ELF-1 (cell line): ENCODE measurements at places on chromosomes 1 and 21.

- DNase-seq, result no peak
Observed at GRCh38 chr1:159707472-159708260, 6.7 kb downstream of the CRP start.

DNA sequence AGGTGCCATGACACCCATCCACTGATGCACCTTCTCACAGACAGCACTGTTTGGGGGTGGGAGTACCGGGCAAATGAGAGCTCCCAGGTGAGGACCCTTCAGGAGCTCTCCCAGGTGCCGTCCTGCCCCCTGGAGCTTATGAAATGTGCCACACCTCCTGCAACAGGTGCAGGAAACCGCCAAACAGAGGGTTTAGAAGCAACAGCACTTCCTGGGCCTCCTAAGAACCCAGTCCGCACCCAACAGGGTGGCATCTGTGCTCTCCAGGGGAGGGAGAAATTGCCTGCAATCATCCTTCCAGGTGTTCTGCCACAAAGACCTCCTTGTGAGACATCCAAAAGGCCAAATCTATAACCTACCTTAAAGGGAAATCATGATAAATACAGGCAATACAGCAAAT is 87.7 kb upstream of the ATP1B1 start:
- DNase-seq, result no peak

DNA sequence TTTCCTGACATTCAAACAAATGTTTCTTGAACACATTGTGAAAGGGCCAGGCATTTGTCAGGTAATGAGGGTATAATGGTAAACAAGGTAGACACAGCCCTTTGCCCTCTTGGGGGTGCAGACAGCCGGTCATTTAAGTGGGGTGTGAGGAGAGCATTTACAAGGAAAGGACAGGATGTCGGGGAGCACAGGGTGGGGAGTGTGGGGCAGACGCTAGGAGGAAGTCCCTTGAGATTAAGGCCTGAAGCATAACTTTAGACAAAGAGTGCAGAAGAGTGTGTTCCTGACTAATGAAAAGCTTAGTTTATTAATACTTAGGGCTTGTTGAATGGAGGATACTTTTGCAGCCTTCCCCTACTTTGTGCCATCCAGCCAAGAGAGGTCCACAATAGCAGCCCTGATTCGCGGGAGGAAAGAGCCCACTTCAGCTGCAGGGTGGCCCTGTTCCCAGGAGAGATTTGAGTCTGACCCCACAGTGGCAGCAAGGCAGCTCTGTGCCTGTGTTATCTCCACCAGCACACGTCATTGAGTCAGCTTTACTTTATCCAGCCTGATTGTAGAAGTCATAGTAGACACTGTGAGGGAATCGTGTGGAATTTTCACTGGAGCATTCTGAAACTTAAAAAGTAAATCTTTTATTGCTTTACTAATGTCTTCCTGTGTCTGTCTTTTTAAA is 35.1 kb downstream of the MPZL1 start:
- DNase-seq, result peak; percentile 18

GRCh38 chr1:59008599-59009347 is 224.9 kb upstream of the JUN start:
- DNase-seq, result peak; percentile 40

- no peak for DNase-seq
Observed at GRCh38 chr21:22258821-22259220, 1260.6 kb downstream of the NCAM2 start.

DNA sequence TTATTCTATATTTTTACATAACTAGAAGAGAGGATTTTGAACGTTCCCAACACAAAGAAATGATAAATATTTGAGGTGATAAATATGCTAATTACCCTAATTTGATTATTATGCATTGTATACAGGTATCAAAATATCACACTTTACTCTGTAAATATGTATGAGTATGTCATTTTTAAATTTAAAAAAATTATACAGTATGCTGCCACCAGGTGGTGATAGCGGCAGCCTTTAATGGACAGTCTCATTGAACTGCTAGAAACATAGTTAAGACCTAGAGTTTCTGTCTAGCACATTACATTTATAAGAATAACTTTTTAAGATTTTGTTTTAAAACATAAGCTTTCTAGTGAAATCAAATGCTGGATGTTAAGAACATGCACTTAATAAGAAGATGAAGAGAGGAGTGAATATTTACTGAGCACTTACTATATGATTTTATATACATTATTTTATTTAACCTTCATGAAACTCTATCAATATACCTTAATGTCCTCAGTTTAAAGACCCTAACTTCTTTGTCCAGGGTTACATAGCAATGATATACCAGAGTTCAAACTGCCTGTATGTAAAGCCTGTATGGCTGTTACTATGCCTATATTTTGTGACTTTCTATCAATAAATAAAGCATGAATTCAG is 207.1 kb downstream of the NUF2 start:
- DNase-seq, result no peak

DNA sequence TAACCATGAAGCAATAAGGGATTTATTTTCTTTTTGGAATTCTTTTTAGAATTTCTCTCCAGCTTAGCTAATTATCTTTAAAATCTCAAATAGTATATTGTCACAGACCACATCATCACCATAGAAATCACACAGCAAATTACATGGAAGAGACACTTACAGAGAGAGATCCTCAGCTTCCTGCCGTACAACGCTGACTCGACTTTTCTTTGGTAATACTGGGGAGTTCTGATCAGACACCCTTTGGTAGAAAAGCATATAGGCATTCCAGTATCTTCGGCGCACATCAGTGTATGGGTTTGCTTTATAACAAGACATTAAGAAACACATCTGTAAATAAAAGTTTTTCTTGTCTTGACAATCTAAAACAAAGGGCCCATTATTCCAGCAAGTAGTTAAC is 55.7 kb downstream of the PCSK9 start:
- no peak for DNase-seq

DNA sequence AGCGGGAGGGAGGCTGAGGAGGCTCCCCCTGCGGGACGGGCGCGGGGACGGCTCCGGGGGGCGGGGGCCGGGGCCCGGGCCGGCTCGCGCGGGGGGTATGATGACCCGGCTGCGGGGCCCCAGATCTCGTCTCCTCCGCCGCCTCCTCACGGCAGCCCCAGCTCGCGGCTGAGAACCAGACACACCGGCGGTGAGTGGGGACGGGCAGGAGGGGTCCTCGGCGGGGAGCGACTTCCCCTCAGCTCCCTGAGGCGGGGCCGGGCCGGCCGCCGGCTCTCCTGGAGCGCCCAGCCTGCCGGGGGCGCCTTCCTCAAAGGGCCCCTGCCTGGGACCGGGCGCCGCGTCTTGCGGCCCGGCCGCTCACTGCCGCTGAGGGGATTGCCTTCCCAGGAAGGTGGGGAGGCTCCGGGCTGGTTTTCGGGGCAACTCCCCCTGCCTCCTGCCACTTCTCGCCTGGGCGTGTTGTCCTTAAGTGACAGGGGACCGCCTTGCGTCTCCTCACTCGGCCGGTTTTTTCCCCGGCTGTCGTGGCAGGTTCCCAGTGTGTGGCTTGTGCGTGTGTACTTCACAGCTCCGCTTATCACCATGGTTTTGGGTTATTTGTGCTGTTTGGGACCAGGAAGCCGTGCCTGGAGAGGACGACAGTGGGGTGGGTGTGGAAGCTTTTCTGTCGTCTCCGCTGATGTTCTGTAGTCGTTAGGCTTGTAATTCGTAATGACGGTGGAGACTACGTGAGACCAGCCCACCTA is 800 bp downstream of the HIPK1 start:
- DNase-seq, result peak; percentile 61

DNA sequence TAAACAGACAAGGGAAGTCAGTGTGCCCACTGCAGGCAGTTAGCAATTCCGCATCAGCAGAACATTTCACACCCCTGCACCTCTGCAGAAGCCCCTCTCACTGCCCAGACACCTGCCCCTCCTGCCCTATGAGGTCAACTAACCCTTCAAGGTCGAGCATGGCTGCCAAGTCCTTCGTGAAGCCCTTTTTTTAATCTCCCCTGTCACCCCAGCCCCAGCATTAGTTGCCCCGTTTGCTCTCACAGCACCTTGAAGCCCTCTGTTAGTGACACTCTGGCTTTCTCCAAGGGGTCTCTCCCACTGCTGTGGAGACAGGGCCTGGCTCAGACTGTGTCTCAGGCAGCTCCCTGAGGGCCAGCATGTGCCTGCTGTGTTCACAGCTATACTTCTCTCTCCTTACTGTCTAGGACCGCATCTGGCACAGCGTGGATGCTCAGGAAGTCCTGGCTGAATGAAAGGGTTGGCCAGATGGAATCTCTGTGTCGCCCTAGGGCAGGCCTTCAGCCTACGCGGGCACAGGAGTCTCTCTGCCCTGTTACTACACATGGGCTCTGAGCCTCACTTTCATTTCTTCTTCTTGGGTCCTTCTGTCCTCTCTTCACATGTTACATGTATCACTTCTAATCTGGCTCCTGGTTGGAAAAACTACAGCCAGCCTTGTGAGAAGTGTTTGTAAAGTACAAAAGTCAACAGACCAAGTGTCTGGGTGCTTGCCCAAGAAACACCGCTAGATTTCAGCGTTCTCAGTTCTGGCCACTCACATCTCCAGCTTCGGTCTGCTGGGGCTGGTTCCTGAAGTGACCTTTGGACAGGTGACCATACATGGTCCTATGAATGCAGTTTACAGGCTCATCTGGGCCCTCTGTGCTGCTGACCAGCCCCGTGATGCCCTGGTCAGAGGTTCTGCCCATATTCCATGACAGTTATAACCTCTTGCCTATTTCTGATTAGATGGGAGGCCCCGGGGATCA is 19.7 kb downstream of the SLC2A1 start:
- no peak for DNase-seq

DNA sequence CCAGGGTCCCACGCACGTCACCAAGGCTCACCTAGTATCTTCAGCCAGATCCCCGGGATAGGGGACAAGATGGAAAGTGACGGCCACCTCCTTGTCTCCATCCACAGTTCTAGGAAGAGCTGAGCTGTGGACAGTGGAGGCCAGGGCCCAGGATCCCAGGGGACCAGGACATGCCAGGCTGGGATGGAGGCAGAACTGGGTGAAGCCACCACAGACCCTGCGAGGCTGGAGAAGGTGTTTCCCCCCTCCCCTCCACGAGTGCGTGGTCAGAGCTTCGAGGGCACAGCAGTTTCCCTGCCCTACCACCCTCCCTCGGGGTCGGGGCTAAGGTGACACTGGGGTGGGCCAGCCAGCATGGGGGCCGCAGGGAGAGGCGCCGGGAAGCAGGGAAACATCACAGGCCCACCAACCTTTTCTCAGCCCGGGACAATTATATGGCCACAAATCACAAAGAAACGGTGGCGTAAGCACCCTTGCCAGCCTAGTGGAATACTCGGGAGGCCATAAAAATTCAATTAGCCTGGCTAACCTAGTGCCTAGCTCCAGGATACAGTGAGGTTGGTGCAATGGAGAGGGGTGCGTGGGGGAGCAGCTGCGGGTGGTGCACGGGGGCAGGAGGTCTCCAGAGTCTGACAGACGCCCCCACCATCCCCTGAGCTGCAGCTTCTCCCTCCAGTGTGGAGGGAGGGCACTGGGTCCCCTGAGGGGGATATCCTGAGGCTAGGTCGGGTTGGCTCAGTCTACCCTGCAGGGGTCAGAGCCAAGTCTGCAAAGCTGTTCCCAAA is 13.4 kb downstream of the DRAXIN start:
- DNase-seq, result no peak

GRCh38 chr1:239458144-239458500 is 71.8 kb downstream of the CHRM3 start:
- no peak for DNase-seq

GRCh38 chr1:181166377-181167196 is 78.1 kb downstream of the IER5 start:
- peak; percentile 79 for DNase-seq

- DNase-seq, result no peak
Observed at GRCh38 chr21:45586289-45586858, 44.1 kb upstream of the SLC19A1 start.

DNA sequence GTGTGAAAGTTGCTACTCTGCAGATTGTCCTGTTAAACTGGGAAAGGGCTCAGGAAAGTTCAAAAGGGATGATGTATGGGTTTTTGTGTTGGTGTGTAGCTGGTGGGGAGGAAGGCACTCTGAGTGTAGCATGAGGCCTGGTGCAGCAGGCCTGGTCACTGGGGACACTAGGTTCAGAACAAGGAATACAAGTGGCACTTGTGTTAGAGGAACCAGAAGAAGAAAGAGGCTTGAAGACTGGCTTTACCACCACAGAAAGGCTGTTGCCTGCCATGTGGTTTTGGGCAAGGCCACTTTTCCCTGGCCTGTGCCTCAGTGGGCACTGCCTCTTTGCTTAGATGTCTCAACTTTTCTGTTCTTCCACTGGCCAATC is 122.8 kb downstream of the NOS1AP start:
- no peak for DNase-seq

- DNase-seq, result no peak
Observed at GRCh38 chr1:113542221-113542701, 151.9 kb downstream of the MAGI3 start.

- DNase-seq, result no peak
Observed at GRCh38 chr1:239829535-239829934, 262.1 kb upstream of the FMN2 start.

DNA sequence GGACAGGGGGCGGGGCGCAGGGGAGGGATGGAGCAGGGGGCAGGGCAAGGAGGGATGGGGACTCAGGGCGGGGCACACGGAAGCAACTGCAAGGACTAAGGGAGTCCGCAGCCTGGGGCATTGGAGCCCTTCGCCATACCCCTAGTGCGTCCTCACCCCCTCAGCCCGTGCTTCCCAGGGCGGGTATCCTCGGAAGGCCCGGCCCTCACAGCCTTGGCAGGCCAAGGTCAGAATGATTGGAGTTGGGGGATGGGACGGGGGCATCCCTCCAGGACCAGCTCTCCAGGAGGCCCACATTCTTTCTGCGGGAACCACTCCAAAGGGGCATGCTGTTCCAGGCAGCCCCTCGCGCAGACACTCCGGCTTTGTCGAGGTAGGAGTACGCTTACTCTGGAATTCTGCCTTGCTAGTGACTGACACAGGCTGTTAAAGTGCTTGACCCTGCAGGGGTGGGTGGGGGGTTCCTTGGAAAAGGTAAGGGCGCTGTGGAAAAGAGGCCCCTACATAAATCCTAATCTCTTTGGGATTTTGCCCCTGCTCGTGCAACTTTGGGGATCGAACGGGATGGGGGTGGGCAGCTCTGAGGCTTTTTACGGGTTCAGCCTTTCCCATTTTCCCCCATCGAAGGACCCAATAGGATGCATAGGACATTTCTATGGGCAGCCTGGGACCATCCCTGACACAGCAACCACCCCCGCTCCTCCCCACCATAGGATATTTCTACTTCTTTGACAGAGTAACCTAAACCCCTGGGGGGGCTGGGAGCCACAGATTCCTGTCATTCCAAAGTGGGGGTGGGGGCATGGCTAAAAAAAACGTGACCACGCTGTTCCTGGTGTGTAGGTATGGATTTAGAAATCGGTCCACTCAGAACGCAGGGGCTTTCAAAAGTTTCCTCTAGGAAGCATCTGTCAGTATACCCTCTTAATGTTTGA is 738 bp upstream of the TRIM11 start:
- peak; percentile 60 for DNase-seq

- DNase-seq, result no peak
Observed at GRCh38 chr1:107976431-107976830, 11.5 kb upstream of the VAV3 start.

GRCh38 chr1:76891931-76892622 is 24.8 kb downstream of the ST6GALNAC5 start:
- DNase-seq, result no peak
